ENCODE measurements at places on chromosomes 1 and 21.

DNA sequence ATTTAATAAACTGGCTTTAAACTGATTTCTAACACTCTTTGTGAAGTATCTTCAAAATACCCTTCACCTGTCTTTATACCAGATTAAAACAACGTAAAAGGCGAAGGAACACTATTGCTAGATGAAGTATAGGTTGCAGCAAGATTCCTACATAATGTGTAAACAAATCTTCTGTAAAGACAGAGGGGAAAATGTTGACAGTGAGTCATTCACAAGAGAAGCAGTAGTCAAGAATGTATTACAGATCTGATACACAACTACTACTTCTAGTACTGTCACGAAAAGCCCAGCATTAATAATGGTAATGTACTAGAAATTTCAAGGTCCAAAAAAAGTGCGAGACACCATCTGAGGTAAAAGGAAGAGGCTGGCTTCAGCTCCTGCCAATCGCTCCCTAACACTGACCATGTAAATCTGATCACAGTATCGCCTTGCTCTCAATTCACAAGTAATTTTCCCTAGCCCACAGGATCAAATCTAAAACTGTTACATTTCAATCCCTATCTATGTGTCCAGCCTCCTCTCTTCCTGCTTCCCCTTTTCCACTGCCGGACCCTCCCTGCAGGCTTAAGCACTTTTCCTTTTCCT is 290.4 kb downstream of the AKT3 start:
- DNase-seq: no peak

DNA sequence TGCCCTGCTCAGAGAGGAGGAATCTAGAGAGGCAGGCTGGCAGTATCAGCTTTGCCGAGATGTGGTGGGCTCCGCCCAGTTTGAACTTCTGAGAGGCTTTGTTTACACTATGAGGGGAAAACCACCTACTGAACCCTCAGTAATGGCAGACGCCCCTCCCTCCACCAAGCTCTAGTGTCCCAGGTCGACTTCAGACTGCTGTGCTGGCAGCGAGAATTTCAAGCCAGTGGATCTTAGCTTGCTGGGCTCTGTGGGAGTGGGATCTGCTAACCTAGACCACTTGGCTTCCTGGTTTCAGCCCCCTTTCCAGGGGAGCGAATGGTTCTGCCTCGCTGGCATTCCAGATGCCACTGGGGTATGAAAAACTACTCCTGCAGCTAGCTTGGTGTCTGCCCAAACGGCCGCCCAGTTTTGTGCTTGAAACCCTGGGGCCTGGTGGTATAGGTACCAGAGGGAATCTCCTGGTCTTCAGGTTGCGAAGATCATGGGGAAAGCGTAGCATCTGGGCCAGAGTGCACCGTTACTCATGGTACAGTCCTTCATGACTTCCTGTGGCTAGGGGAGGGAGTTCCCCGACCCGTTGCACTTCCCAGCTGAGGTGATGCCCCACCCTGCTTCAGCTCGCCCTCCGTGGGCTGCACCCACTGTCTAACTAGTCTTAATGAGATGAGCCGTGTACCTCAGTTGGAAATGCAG is 43.6 kb downstream of the C21orf91 start:
- DNase-seq: no peak

DNA sequence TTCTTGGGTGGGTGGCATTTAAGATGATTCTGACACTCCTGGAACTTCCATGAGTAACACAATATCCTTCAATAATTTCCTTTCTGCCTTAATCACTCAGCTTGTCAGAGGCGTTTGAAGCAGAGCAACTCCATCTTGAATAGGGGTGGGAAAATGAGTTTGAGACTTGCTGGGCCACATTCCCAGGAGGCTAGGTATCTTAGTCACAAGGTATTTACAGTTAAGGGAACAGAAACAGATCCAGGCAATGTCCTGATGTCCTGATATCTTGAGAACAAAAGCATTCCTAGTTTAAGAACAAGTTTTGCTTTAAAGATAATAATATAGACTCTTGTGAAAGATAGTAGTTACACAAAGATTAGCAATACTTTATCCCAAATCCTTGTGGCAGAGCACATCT is 76.6 kb upstream of the KIAA0040 start:
- no peak for DNase-seq

DNA sequence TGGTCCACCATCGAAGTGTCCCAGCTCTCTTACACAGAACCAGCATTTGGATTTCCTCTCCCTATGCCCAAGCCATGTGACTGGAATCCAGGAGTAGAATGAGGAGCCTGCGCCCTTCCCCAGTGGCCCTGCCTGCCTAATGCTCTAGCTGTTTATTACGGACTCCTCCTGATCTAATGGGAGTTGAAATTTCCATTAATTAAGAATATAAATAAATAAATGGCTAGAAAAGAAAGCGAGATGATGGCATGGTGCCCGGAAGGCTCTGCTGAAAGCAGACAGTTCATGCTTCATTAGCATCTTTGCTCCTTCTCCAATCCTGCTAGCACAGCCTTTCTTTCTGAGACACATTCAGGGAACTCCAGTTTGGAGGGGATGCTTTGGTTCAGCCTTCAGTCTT is 216.2 kb downstream of the SEC16B start:
- DNase-seq: no peak

DNA sequence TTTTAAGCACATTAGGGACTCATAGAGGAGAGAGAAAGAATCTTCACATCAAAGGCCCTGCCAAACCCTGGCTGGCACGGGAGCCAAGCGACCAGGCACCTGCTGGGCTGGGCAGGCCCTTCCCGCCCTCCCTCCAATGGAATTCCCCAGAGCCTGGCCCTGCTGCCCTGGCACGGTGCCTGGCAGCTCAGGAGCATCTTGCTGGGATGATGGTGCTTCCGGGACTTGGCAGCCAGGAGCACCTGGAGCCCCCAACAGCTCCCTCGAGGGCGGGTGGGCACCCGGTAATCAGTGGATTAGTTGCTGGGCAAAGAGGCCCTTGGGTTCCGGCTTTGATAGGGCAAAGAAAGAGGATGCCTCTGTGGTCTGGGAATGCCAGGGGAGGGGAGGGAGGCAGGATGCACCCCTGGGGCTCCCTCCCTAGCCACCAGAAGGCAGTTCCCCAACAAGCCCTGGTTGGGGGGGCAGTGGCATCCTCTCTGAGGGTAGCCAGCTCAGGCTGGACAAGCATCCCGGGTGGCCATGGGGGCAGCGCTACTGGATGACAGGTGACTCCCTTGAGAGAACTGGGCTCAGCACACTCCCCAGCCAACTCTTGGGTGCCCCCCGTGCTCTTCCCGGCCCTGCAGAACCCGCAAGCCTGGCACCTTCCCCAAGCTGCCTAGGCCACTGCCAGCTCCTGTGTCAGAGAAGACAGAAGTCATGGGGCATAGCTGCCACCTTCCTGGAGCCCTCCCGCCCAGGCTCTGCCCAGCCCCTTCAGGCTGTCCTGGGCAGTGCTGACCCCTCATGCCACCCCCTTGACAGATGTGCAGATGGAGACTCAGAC is 26.4 kb downstream of the KRTAP10-1 start:
- DNase-seq: no peak

- no peak for DNase-seq
These were observed 17.7 kb downstream of the PLA2G5 start for GRCh38 chr1:20087668-20088067.

Measured in stimulated activated CD4-positive, alpha-beta T cell treated with anti-CD3 and anti-CD28 coated beads, Interleukin-1b, Interleukin-23, amount 100 ng/mL, for 1 hour (primary cell).